ENCODE measurements at places on chromosomes 4 and X.

GRCh38 chrX:122004127-122004526 is 956.7 kb downstream of the GLUD2 start:
- no peaks in the 10 kb centered on the region for H3K4me1 ChIP-seq
- H3K27me3 ChIP-seq: no peaks in the 10 kb centered on the region
- DNase-seq: no peak
- no peaks in the 10 kb centered on the region for H3K36me3 ChIP-seq
- no peak overlapping the region for H3K4me3 ChIP-seq
- no peak overlapping the region for H3K27ac ChIP-seq

DNA sequence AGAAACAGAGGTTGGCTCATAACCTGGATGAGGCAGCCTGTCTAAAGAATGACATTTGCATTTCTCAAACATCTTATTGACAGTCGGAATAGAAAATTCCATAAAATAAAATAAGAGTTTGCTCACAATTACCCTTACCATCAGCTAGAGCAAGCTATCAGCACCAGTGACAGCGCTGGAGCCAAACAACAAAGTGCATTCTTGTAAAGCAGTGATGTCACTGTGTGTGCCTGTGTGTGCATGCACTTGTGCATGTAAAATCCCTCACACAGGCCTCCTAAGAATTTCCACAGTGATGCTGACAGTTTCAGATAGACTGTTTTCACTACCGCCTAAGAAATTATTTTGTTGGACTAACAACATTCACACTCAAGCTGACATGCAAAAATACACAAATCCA is 77.6 kb downstream of the EVC2 start:
- H3K36me3 ChIP-seq: no peaks in the 10 kb centered on the region
- no peak for DNase-seq
- no peak overlapping the region for H3K4me3 ChIP-seq
- H3K27ac ChIP-seq: no peak overlapping the region
- H3K27me3 ChIP-seq: no peaks in the 10 kb centered on the region

DNA sequence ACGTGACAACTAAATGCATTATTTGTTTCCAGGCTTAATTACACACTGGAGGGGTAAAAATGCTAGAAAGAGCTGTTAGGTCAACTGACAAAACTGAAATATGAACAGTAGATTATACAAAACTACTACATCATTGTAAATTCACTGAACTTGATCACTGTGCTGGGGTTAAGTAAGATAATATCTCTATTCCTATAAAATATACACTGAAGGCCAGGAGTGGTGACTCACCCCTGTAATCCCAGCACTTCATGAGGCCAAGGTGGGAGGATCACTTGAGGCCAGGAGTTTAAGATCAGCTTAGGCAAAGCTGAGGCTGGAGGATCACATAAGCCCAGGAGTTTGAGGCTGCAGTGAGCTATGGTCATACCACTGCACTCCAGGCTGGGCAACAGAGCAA is 31.8 kb upstream of the NKX6-1 start:
- H3K4me3 ChIP-seq: no peak overlapping the region
- no peaks in the 10 kb centered on the region for H3K36me3 ChIP-seq
- H3K27ac ChIP-seq: no peak overlapping the region
- H3K4me1 ChIP-seq: no peaks in the 10 kb centered on the region
- no peak for DNase-seq

GRCh38 chrX:45935408-45935807 is 609.8 kb downstream of the ZNF674 start:
- H3K4me1 ChIP-seq: no peaks in the 10 kb centered on the region
- no peak overlapping the region for H3K27ac ChIP-seq
- DNase-seq: no peak
- no peaks in the 10 kb centered on the region for H3K27me3 ChIP-seq
- no peak overlapping the region for H3K4me3 ChIP-seq

Measured in heart left ventricle (tissue), 16 donors.